ENCODE measurements at places on chromosomes 5 and 9. TPM values are rescaled to one million over a fixed set of nuclear protein-coding genes. Genes with fewer than 3 reads are reported as not detected.
A peak's percentile ranks its signal among the peaks of the same experiment; 100 is the strongest.

FOXD4L6 gene
- total RNA-seq: 0.13 TPM

- DNase-seq: no peak
These were observed 8.8 kb downstream of the NEUROG1 start for GRCh38 chr5:135526924-135527323.

DNA sequence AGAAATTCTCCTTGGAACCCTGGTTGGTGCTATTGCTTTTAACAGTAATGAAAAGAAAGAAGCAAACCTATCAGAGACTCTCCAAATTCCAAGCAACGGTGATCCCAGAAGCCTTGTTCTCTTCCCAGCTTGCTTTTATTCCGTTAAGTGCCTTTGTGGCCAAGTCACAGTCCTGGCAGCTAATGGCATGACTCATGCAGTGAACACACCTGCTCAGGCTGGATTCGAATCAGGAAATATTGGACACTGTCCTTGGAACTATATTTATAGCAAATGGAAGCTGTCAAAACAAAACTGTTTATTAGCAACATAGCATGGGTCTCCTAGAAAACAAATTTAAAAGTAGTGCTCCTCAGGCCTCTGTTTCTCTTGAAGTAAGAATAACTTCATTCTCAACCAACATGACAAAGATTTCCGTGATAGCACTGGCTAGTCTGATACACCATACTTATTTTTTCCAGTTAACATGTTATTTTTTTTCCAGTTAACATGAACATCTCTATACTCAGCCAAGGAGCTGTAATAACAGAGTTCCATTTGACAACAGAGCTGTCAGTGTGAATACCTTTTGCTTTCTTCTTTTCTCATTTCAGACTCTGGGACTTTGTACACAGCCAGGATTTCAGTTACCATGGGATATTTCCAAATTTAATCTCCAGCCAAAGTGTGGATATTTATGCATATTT is 502.4 kb downstream of the GADD45G start:
- DNase-seq: peak; percentile 99

- DNase-seq: peak; percentile 14
These were observed 30.9 kb downstream of the GRAMD2B start for GRCh38 chr5:126454081-126454480.

DNA sequence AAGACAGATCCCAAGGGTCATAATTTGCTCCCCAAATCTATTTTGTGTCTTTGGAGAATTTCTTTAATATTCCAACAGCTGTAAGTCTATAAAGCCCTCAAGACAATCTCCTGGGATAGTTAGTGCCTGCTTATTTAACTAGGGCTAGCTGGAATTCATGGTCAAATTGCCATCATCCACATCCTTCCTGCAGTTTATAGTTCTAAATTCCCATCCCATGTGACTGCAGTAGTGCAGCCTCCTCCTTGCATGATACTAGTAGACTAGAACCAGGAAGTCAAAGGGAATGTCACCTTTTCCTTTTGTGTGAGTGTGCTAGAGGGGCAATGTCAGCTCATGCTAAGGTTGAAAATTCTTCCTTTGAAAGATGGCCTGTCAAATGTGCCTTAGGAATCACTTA is 214.8 kb upstream of the PIK3R1 start:
- no peak for DNase-seq

GRCh38 chr9:123225374-123225813 is 43.0 kb downstream of the STRBP start:
- peak; percentile 25 for DNase-seq

GABRB2 gene
- 3.9 TPM for total RNA-seq

GDA gene
- 0.49 TPM for total RNA-seq

GZMA gene
- total RNA-seq: 0.75 TPM
